ENCODE measurements at places on chromosomes 2 and 18.

GRCh38 chr2:156474401-156474800, 38.2 kb downstream of the GPD2 start:
- no peak for DNase-seq

- DNase-seq, result no peak
These were observed 161.0 kb downstream of the TWIST2 start for GRCh38 chr2:239008677-239009588.

DNA sequence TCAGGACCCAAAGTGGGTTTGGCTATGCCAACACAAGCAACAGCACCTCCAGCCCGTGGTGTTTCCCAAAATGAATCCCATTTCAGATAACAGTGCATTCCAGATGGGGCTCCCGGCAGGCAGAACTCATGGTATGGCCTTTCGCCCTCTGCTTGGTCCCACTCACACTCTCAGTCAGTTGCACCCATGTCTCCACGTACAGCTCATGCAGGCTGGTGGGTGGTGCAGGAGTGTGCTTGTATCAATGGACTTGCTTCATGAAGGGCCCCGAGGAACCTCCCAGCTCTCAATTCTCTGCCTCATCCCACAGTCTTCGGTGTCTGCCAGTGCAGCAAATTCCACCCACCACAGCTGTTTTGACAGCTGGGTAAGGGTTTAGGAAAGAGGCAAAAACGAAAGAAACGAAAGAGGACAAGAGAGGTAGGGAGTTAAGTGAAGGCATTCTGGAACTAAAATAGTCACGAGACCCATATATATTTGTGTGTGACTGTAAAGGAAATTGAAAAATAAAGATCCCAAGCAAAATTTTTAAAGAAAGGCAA, 278.1 kb downstream of the DCDC2C start:
- no peak for DNase-seq

GRCh38 chr2:47277187-47277586, 122.1 kb upstream of the STPG4 start:
- DNase-seq, result no peak

DNA sequence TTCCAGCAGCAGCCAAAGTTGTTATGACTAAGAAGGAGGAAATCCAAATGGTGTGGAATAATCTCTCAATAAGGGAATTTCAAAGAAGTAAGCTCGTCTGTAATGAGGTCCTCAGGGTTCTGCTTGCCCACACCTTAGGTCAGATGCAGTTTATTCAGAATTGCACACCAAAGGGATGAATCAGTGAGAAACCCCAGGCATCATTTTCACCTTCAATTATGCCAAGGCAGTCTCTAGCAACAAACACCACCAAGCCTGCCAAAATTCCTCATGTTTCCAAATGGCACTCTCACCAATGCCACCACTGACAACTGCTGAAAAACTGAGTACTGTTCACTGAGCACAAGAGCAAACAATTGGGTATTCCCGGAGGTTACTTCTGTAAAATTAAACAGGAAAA, 43.6 kb downstream of the KCNG3 start:
- DNase-seq, result no peak
